ENCODE measurements at places on chromosomes 12 and 14.

DNA sequence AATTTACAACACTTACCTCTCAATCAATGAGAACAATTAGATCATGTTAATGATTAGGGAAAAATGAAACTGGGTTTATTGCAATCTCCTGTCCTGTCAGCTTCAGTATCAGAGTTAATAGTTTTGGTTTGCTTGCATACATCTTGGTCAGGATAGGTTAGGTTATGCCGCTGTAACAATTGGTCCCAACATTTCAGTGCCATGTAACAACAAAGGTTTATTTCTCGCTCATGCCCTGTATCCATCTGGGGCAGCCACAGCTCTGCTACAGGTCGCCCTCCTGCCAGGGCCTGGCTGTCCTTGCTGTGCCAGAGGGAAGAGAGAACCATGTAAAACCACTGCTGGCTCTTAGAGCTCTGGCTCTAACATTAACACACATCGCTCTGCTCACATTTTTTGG, 30.5 kb upstream of the SPTLC2 start:
- no peak for DNase-seq

- no peak for DNase-seq
Measured at GRCh38 chr12:53712059-53712643, 15.1 kb downstream of the CALCOCO1 start.

DNA sequence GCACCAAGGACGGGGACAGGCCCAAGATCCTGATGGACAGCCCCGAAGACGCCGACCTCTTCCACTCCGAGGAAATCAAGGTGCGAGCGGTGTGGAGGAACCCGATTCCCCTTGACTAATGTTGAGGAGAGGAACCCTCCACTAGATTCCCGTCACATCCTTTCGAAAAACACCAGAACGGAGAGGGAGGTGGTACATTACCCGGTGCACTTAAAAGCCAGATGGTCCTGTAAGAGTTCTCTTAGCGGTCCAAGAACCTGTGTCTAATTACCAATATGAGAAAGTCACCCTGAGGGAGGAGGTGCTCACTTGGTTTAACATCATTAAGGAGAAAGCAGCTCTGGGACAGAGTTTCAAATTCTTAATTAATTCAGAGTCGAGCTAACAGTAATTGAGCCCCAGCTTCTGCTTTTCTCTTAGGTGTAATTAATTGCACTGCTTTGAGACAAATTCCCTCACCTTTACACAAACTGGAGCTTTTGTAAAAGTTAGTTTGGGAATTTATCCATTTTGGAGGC, 450 bp downstream of the PRKAB1 start:
- DNase-seq = no peak

GRCh38 chr12:80756875-80757274, 40.2 kb downstream of the MYF5 start:
- no peak for DNase-seq

DNA sequence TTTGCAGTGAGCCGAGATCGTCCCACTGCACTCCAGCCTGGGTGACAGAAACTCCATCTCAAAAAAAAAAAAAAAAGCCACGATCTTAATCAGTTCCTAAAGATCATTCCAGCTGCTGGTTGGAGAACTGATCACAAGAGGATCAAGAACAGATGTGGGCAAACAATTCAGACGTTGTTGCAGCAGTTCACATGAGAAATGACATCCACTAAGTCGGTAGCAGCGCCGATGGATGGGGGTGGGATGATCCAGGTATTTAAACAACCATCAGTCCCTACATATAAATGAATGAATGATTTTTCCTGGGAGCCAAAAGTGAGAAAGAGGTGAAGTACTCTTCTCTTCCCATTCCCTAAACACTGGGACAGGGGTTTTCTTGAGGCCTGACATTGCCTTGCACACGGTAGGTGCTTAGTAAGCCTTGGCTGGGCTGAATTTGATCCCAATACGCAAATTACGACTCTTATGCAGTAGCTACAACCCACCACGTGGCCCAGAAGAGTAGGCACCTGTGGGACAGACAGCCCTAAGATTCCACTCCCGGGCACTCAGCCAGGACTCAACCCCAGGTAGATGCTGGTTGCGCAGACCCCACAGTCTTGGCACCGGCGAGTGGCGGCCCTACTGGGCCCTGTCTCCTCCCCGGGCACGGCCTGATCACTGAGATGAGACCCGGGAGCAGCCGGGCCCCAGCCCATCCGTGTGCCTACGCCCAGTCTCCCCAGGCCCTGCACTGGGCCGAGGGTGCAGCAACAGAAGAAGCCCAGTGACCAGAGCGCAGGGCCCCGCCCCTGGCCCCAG, 565 bp downstream of the SPRYD3 start:
- DNase-seq = no peak

DNA sequence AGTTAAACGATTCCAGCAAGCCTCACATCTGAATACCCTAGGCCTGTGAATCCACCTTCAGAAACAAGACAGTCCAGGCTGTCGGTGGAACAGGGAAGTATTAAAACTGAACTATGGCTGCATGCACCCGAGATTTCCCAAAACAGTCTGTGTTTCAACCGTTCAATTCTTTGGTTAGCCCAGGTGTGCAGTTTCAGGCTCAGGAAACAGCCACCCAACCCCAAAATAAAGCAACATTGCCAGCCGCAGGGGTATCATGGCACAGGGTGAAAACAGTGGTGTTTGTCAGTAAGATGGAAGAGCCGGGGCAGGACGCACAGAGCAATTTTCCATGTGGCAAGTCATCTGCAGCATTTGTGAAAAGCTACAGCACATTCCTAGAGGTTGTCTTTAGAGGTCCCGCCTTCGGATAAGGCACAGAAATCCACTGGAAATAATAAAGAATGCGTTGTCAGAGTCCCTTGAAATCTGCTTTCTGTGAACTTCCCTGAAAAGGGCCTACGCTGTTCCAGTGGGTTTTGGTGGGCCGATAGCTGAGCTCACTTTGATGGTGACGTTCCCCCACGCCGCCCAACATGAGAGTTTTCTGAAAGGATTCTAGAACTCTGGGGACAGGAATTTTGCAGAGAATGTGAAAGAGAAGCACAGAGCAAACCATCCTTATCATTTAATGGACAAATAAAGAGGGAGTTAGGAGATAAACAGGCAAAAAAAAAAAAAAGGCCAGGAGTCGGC, 84.9 kb downstream of the BCL11B start:
- no peak for DNase-seq

GRCh38 chr14:72852194-72852593, 41.7 kb downstream of the DPF3 start:
- no peak for DNase-seq

DNA sequence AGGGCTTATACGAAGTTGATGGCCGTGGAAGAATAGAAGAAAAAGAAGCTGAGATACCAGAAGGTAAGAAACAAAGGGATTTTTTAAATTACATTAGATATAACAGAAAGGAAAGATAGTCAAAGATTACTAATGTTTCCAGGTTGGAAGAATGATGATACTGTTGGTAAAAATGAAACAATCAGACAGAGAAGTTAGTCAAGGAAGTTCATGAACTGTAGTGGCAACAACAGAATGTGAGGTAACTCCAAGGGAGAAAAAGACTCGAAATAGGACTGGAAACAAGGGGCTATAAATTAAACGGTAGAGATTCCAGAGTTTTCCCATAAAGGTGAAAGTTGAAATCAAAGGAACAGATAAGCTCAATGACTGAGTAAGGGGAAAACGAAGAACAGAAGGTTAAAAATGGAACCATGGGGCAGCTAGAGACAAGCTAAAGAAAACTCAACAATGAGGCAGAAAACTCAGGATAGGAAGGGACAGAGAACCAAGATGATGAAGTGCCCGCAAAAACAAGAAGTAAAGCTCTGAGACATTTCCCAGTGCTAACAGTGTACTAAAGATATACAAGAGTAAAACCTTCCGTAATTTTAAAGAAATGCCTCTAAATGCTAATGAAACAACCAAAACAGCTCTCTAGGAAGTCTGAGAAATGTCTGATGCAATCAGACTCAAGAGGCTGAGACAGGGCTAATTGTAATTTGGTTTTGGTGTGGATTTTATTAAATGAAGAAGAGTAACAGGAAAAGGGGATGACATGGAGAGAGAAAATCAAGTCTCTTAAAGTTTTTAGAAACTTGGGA, 70.0 kb downstream of the PPP2R5E start:
- no peak for DNase-seq

DNA sequence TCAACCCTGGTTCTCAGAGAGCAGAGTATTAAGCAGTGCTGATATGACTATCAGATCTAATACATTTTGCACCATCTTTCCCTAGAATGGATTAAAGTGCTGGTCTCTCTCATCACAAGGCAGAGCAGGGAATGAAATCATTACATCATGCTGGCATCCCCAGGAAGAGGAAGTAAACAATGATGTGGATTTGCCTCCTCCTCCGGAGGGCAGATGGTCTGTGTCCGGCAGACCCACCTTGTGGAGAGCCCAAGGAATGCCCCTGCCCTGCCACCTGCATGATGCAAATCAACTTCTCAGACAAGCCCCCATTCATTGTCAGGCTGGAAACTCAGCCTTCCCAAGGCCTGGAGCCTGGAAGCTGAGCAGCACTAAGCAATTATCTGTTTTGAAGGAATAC, 1149.1 kb downstream of the VRK1 start:
- DNase-seq = no peak

DNA sequence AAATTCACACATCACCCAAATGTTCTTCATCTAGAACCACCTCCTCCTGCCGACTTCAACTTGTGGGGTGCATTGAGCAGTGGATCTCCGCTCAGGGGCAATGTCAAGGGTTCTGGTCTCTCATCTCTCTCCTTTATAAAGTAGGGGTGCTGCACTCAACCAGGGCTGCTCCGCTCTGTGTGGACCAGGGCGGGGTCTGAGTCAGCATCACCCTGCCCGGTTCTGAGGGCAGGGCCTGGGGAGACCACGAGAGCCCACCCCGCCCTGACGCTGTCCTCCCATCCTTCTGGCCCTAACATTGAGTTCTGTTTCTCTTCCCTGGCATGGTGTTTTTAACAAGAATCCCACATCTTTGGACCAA, 311.6 kb upstream of the DIO3 start:
- no peak for DNase-seq

DNA sequence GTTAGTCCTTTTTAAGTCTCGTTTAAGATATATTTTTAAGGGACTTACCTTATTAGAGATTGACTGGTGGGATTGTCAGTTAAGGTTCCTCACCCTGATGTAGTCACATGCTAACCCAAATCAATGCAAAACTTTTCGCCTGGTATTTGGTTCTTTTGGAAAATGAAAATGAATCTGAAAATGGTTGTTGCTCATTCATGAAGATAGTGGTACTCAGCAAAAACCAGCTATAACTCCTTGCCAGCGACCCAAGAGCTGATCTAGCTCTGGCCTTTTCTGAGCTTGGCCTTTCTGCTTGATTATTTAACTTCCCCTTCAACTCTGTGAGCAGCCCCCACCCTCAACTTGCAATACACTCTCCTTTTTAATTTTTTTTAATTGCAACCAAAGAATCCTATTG, 85.0 kb upstream of the GTF2A1 start:
- no peak for DNase-seq

DNA sequence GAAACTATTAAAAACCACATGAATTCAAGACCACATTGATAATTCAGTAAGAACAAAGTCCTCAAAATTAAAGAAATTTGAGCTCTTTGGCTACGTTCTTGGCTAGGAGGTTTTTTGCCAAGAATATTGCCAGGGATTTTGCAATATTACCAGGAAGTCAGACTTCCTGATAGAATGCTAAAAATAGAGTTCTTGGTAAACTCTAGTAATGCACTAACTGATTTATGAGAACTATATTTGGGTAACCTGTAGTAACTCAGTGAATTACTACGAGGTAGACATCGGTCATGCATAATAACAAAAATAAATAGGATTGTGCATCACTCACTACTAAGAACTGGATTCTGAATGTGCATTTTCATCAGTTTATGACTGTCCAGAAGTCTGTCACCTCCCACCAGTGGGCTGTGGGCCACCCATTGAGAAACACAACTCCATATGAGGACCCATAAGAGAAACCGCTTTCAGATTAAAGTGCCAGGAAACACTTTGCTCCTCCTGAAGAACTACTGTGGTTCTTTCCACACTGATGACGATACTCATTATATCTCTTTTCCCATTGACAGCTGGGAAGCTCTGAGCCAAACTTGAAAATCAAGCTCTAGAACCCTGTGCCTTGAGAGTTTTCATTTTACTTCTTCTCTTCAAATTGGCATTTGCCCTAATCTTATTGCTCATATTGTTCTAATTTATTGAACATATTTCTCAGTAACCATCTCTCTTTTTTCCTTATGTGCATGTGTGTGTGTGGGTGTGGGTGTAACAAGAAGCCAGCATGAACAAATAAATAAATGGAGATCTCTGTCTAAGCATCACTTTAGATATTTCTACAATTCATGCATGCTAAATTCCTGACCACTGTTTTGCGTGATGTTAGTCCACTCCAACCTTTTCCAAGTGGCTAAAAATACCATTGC, 116.6 kb downstream of the BCL11B start:
- DNase-seq = no peak

DNA sequence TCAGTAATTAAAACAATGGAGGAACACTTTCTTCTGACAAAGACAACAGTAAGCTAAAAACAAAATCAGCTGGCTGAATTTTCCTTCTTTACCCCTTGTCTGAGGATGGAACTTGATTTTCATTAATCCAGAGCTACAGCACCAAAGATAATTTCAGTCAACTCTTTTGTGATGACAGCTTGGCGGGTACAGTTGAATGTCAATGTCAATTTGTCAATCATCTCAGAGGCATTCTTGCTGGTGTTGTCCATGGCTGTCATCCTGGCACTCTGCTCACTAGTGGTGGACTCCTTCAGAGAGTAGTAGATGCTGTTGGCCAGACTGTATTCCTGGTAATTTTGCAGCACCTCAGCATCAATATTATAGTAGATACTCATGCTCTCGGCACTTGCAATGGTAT, 34.4 kb upstream of the BMP4 start:
- DNase-seq = no peak

GRCh38 chr12:4824380-4824779, 85.3 kb upstream of the KCNA1 start:
- no peak for DNase-seq

DNA sequence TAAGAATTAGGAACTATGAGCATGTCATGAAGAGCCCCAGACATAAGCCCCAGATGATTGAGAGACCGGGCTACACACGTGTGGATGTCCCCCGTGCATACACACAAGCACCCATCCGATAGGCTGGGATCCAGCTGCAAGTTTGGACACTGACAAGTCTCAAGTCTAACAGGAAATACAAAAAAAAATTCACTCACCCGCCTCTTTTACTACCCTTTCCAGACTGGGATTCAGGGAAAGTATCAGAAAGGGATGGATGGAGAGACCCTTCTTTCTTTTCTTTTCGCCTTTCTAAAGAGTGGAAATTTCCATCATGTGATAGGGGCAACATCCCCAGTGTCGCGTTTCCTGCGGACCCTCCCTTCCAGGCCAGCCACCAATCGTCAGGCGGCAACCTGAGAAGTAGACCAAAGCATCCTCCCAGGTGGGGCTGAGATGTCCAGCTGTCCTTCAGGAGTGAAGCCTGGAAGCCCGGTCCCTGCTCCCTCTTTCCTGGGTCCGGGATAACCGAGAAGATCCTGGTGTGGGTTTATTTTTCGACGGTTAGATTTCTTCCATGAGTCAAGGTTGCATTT, 6.4 kb upstream of the SLC38A4 start:
- no peak for DNase-seq

GRCh38 chr12:93990832-93991803, 157.3 kb upstream of the PLXNC1 start:
- no peak for DNase-seq

Measured in activated CD4-positive, CD25-positive, alpha-beta regulatory T cell treated with anti-CD3 and anti-CD28 coated beads, Interleukin-2, amount 50 U/mL, for 72 hours (primary cell).